ENCODE measurements at places on chromosomes 3 and 15.

DNA sequence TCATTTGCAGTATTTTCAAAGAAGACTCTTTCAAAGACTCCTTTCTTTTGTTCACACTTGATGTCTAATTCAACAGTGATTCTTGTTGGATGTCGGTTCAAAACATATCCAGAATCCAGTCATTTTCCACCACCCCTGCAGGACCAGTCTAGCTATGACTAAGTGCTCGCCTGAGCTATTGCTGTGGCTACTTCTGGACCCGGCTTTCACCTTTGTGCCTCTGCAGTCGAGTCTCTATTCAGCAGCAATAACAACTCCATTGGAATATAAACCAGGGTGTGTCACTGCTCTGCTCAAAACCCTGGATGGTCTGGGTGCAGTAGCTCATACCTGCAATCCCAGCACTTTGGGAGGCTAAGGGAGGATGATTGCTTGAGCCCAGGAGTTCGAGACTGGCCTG lies 55.0 kb downstream of the PRICKLE2 start:
- DNase-seq, result no peak

GRCh38 chr3:38543586-38543985 lies 47.4 kb downstream of the EXOG start:
- DNase-seq, result no peak

- DNase-seq, result no peak
These were observed 417.0 kb upstream of the TPM1 start for GRCh38 chr15:62625429-62626033.

GRCh38 chr3:10570196-10570946 lies 65.0 kb upstream of the ATP2B2 start:
- DNase-seq, result no peak

GRCh38 chr3:184242297-184242685 lies 6.5 kb downstream of the ALG3 start:
- DNase-seq, result no peak

DNA sequence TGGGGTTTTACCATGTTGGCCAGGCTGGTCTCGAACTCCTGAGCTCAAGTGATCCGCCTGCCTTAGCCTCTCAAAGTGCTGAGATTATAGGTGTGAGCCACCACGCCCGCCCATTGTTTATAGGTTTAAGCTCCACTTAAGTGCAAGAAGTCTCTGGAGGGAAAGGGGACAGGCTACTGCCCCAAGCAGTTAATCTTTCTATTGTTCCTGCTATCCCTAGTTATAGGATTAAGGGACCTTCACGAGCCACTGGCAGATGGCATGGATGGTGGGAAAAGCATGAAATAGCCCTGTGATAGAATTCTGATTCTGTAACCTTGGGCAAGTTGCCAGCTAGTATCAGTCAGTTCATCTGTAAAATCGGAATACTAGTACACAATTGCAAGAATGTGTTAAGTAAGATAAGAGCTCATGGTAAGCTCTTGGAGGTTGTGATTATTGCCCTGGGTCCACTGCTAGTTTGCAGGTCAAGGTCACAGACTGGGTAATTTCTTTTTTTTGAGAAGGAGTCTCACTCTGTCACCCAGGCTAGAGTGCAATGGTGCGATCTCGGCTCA lies 5.3 kb upstream of the RBPMS2 start:
- no peak for DNase-seq

GRCh38 chr3:71956716-71957115 lies 171.8 kb upstream of the PROK2 start:
- no peak for DNase-seq

DNA sequence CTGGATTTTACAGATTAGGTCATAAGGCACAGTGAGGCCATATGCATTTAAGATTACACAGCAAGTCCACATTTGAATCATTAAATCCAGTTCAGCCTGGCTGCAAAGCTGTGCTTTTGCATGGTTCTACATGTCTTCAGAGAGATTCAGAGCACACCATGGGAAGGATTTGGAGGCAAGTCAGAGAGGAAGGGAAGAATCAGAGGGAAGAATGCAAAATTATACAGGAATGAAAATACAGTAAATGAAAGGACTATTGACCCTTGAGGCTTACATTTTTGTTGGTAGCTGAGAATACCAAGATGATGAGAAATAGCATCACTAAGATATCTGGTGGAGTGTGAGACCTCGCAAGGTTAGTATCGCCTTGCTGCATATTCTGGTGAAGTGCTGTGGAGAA lies 13.9 kb downstream of the FILIP1L start:
- DNase-seq, result no peak

GRCh38 chr3:195761567-195762248 lies 40.9 kb downstream of the MUC20 start:
- no peak for DNase-seq

- DNase-seq, result no peak
These were observed 114.0 kb downstream of the FAM174B start for GRCh38 chr15:92541291-92542200.

- no peak for DNase-seq
These were observed 376.8 kb upstream of the THBS1 start for GRCh38 chr15:39204031-39204430.

DNA sequence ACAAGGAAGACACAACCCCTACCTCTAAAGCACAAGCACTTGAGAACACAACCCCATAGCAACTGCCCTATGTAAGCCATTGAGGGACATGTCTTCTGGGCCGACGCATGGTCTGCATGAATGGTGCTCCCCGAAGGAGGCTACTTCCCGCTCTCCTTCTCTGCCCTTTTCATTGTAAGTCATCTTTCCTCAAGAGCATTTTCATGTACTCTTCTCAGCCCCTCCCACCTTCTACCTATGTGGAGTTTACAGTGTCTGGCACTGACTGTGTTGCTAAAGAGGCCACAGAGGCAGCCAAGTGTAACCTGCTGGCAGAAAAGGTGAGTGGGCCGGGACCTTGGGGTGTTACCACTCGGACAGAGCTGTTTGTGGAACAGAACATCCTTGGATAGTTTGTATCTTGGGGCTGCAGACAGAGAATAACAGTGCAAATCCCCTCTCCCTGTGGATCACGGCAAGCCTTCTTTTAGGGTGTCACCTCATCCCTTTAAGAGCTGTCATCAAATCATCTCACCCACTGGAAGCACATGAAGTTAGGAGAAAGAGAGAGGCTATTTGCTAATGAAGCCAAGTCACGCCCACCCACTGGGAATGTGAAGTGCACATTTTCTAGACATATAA lies 5.6 kb downstream of the AHSG start:
- no peak for DNase-seq

DNA sequence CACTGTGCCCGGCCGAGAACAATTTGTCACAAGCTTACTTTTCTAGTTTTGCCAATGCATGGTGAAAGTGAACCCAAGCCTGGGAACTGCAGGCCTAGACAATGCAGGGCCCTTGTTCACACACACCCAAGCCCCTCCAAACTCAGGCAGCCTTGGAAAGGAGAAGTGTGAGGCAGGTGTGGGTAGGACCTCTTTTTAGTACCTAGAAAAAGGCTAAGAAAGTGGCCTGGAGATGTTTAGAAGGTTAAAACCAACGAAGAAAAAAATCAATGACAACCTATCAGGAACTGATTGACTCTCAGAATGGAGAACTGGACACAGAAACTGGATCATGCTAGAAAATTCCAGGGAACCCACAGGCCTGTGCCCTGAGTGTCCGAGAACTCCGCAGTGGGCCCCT lies 18.8 kb downstream of the IDH2 start:
- DNase-seq, result no peak

DNA sequence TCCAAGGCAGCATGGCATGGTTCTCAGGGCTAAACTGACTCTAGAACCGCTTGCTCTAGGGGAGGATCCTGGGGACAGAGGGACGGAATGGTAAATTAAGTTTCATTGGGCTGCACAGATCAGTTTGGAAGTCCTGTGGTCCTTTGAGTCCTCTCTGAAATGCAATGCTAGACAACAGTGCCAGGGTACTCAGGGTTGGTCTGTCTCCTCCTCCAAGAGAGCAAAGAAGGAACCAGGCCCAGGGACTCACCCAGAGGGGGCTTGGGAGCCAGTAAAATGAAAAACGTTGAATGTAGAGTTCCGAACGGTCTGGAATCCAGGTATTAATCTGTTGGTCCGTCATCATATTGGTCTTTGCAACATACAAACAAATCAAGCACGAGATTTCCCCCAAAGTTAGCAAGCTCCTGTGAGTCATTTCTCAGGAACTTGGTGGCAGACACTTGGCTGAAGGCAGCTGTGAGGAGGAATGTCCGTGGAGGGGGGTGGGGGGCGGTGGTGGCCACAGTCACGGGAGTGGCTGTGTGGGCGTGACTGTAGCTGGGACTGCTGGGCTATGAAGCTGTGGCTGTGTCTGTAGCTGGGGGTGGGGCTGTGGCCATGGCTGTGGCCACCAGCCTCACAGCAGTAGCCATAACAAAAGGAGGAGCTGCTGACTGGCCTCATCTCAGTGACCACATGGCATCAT lies 361.0 kb downstream of the SHQ1 start:
- peak; percentile 93 for DNase-seq

DNA sequence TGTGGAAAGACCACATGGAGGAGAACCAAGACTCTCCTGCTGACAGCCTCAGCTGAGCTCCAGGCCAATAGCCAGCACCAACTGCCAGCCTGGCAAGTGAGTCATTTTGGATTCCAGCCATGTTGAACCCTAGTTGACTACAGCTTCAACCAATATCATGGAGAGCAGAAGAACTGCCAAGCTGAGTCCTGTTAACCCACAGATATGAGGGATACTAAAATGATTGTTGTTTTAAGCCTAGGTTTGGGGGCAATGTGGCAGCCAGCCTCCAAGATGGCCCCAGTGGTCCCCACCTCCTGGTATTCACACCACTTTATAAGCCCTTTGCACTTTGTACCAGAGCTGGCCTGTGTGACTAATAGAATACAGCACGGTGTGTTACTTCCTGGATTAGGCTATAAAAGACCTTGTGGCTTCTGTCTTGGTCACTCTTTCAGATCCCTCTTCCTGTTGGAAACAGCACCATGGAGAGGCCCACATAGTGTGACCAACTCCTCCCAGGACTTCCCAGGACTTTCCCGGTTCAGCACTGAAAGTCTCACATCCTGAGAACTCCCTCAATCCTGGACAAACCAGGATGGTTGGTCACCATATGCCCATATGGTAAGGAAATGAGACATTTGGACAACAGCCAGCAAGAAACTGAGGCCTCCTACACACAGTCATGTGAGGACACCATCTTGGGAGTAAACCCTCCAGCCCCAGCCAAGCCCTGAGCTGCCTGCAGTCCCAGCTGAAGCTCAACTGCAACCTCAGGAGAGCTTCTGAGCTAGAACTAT lies 32.4 kb upstream of the CDV3 start:
- peak; percentile 99 for DNase-seq

DNA sequence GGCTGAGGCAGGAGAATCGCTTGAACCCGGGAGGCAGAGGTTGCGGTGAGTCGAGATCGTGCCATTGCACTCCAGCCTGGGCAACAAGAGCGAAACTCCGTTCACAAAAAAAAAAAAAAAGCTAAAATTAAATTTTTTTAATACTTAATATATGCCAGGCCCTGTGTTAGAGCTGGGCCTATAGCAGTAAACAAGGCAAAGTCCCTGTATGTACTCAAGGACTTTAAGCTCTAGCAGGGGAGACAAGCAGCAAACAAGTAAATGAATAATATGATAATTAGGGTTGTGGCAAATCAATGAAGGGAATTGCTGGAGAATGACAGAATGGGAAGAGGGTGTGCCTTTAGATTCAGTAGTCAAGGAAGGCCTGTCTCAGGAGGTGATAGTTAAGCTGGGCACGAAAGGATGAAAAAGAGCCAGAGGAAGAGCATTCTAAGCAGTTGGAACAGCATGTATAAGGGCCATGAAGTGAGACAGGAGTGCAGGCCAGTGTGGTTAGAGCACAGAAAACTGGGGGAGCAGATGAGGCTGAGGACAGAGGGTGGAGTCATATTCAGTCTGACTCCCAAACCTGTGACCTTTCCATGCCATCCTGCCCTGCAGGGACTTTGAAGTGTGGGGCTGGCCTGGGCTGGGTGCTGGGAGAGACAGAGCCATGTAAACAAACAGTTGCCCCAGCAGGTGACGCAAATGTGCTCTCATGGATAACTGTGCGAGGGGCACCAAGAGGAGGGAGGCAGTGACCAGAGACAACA lies 6.6 kb upstream of the RAF1 start:
- DNase-seq, result no peak

- DNase-seq, result no peak
These were observed 347.0 kb upstream of the ZNF385D start for GRCh38 chr3:22098021-22098420.

GRCh38 chr3:52650439-52650838 lies 35.3 kb downstream of the PBRM1 start:
- no peak for DNase-seq

Measured in RCC 7860 (cell line).